ENCODE measurements at places on chromosomes 7 and 10. TPM values are rescaled to one million over a fixed set of nuclear protein-coding genes. Genes with fewer than 3 reads are reported as not detected.
A peak's percentile ranks its signal among the peaks of the same experiment; 100 is the strongest.

Gene HOXA5
- not detected for total RNA-seq

Gene GNAT3
- total RNA-seq, result not detected

Gene SPDYE9
- not detected for total RNA-seq

Gene PRLHR
- not detected for total RNA-seq

Gene EGFR
- total RNA-seq, result not detected

Gene PLEKHA1
- total RNA-seq, result 7.2 TPM

Gene VTI1A
- 54.6 TPM for total RNA-seq

Gene CALCR
- not detected for total RNA-seq

Gene GSTK1
- total RNA-seq, result 436 TPM

- no peaks in the 10 kb centered on the region for H3K27me3 ChIP-seq
- H3K4me1 ChIP-seq, result peaks cover 16% of the 10 kb centered on the region
- H3K4me3 ChIP-seq, result no peak overlapping the region
These were observed 177.1 kb upstream of the CSTF2T start for GRCh38 chr10:51876503-51876902.

GRCh38 chr10:47123716-47124288 lies 176.2 kb upstream of the GDF10 start:
- H3K27me3 ChIP-seq, result peaks cover 13% of the 10 kb centered on the region
- no peak overlapping the region for H3K27ac ChIP-seq
- no peak for DNase-seq
- H3K4me1 ChIP-seq, result peaks cover 4% of the 10 kb centered on the region
- no peaks in the 10 kb centered on the region for H3K36me3 ChIP-seq
- no peak overlapping the region for H3K4me3 ChIP-seq

DNA sequence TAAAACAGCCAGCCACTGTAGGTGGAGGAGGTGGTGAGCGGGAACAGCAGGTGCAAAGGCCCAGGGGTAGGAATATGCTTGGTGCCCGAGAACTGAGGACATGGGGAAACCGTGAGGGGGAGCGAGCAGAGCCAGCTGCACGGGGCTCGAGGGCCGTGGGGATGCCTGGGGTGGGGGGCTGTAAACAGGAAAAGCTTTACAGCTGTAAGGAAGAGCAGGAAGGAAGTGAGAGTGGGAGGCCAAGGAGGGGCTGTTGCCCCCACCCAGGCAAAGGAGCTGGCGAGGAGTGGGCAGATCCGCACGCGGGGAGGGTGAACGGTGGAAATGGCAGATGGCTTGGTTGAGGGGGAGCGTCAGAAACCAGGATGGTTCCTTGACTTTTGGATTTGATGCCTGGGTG lies 34.4 kb downstream of the ZMIZ1 start:
- H3K36me3 ChIP-seq, result no peaks in the 10 kb centered on the region
- no peak overlapping the region for H3K4me3 ChIP-seq
- peaks cover 2% of the 10 kb centered on the region for H3K4me1 ChIP-seq
- H3K27me3 ChIP-seq, result no peaks in the 10 kb centered on the region
- no peak overlapping the region for H3K27ac ChIP-seq
- DNase-seq, result no peak

DNA sequence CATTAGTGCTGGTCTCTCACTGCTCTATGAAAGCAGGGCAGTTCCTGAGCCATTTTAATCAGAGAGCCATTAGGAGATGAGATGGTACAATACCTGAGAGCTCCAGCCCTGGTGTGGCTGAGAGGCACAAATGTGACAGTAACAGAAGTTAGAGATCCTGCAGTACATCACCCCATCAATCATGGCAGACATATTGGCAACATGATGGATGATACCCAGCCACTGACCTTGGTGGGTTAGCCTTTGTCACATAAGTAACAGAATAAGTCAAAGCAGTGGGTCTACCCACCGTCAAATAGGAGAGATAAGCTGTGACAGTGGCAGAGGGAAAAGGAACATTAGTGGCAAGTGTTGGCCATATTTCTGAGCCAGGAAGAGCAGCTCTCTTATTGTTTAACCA lies 53.3 kb upstream of the NXPH1 start:
- peaks cover 13% of the 10 kb centered on the region for H3K27me3 ChIP-seq
- no peaks in the 10 kb centered on the region for H3K36me3 ChIP-seq
- peaks cover 3% of the 10 kb centered on the region for H3K4me1 ChIP-seq
- H3K4me3 ChIP-seq, result no peak overlapping the region
- H3K27ac ChIP-seq, result no peak overlapping the region
- DNase-seq, result no peak

GRCh38 chr7:44667190-44667589 lies 60.8 kb downstream of the OGDH start:
- H3K27me3 ChIP-seq, result no peaks in the 10 kb centered on the region
- no peak overlapping the region for H3K4me3 ChIP-seq
- no peak for DNase-seq
- no peak overlapping the region for H3K27ac ChIP-seq
- peaks cover 2% of the 10 kb centered on the region for H3K4me1 ChIP-seq

- peaks cover 38% of the 10 kb centered on the region for H3K4me1 ChIP-seq
- DNase-seq, result no peak
- peaks cover 3% of the 10 kb centered on the region for H3K36me3 ChIP-seq
- H3K27me3 ChIP-seq, result no peaks in the 10 kb centered on the region
These were observed 9.4 kb downstream of the NUDT1 start for GRCh38 chr7:2251381-2251780.

- H3K27me3 ChIP-seq, result no peaks in the 10 kb centered on the region
- no peak for DNase-seq
- H3K27ac ChIP-seq, result no peak overlapping the region
- H3K4me3 ChIP-seq, result no peak overlapping the region
- no peaks in the 10 kb centered on the region for H3K36me3 ChIP-seq
These were observed 185.7 kb upstream of the TMEM72 start for GRCh38 chr10:44725404-44725803.

DNA sequence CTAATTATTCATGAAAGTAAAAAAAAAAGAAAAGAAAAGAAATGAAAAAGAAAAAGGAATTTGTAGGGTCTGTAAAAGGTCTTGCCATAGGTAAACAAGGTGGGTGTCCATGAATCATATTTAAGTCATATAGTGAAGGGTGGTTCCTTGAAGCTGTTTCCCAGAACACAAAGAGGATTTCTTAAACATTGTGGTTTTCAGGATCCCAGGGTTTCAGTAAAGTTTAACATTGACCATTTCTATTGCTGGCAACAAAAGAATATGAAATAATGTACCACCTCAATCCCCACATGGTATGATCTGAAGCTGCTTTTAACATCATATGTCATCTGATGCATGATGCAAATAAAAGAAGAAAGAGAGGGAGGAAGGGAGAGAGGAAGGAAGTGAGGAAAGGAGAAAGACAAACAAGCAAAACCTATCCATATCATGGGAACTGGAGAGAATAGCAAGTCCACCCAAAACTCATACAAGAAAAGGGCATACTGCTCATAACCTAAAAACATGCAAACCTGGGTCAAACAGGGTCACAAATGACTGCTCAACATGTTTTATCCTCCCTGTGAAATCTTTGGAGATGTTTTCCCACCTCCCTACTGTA lies 663.5 kb downstream of the SORCS1 start:
- no peak overlapping the region for H3K4me3 ChIP-seq
- no peak overlapping the region for H3K27ac ChIP-seq

GRCh38 chr7:137655804-137656203 lies 191.0 kb downstream of the DGKI start:
- peaks cover 9% of the 10 kb centered on the region for H3K27me3 ChIP-seq
- no peaks in the 10 kb centered on the region for H3K36me3 ChIP-seq
- H3K27ac ChIP-seq, result no peak overlapping the region
- no peak overlapping the region for H3K4me3 ChIP-seq
- DNase-seq, result no peak

GRCh38 chr7:121832347-121832746 lies 40.6 kb upstream of the PTPRZ1 start:
- H3K36me3 ChIP-seq, result no peaks in the 10 kb centered on the region
- no peak for DNase-seq

GRCh38 chr7:83921271-83921940 lies 272.5 kb upstream of the SEMA3E start:
- no peaks in the 10 kb centered on the region for H3K36me3 ChIP-seq
- DNase-seq, result no peak
- H3K27me3 ChIP-seq, result no peaks in the 10 kb centered on the region
- no peak overlapping the region for H3K4me3 ChIP-seq
- H3K4me1 ChIP-seq, result no peaks in the 10 kb centered on the region
- H3K27ac ChIP-seq, result no peak overlapping the region

- peaks cover 44% of the 10 kb centered on the region for H3K4me1 ChIP-seq
- peaks cover 42% of the 10 kb centered on the region for H3K36me3 ChIP-seq
- H3K27ac ChIP-seq, result peak overlapping the region; percentile 90
These were observed 3.8 kb downstream of the CDK6 start for GRCh38 chr7:92832534-92833023.

- peaks cover 57% of the 10 kb centered on the region for H3K27me3 ChIP-seq
- H3K36me3 ChIP-seq, result no peaks in the 10 kb centered on the region
- H3K27ac ChIP-seq, result no peak overlapping the region
These were observed 6.7 kb upstream of the GRID1 start for GRCh38 chr10:86373251-86373650.

DNA sequence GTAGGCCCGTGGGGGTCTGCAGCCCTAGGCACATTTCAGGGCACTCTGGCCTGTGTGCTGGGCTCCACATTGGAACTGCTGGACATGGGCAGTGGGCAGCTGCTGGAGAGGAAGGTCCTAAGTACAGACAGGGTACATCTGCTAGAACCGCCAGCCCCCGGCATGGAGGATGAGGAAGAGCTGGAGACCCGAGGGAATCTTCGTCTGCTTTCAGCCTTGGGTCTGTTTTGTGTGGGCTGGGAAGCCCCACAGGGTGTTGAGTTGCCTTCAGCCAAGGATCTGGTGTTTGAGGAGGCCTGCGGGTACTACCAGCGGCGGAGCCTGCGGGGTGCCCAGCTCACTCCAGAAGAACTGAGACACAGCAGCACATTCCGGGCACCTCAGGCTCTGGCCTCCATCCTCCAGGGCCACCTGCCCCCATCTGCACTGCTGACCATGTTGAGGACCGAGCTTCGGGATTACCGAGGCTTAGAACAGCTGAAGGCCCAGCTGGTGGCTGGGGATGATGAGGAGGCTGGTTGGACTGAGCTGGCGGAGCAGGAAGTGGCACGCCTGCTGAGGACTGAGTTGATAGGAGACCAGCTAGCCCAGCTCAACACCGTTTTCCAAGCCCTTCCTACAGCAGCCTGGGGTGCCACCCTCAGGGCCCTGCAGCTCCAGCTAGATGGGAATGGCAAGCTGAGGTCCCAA lies 1.4 kb downstream of the HPS6 start:
- H3K4me1 ChIP-seq, result peaks cover 19% of the 10 kb centered on the region
- H3K27ac ChIP-seq, result peak overlapping the region; percentile 84
- no peak for DNase-seq
- H3K36me3 ChIP-seq, result peaks cover 2% of the 10 kb centered on the region
- peak overlapping the region; percentile 83 for H3K4me3 ChIP-seq
- no peaks in the 10 kb centered on the region for H3K27me3 ChIP-seq

GRCh38 chr10:82969405-82969804 lies 1094.4 kb downstream of the NRG3 start:
- H3K27me3 ChIP-seq, result no peaks in the 10 kb centered on the region
- H3K4me3 ChIP-seq, result no peak overlapping the region
- DNase-seq, result no peak
- H3K36me3 ChIP-seq, result no peaks in the 10 kb centered on the region

GRCh38 chr7:49150486-49150885 lies 226.1 kb downstream of the CDC14C start:
- no peaks in the 10 kb centered on the region for H3K36me3 ChIP-seq
- DNase-seq, result no peak
- no peaks in the 10 kb centered on the region for H3K27me3 ChIP-seq
- H3K4me1 ChIP-seq, result no peaks in the 10 kb centered on the region
- H3K27ac ChIP-seq, result no peak overlapping the region
- no peak overlapping the region for H3K4me3 ChIP-seq
